CD4-positive, alpha-beta memory T cell (primary cell): ENCODE measurements at places on chromosomes 2 and 18. TPM values are rescaled to one million over a fixed set of nuclear protein-coding genes. Genes with fewer than 3 reads are reported as not detected.

Gene CELF4
- total RNA-seq, result not detected

DNA sequence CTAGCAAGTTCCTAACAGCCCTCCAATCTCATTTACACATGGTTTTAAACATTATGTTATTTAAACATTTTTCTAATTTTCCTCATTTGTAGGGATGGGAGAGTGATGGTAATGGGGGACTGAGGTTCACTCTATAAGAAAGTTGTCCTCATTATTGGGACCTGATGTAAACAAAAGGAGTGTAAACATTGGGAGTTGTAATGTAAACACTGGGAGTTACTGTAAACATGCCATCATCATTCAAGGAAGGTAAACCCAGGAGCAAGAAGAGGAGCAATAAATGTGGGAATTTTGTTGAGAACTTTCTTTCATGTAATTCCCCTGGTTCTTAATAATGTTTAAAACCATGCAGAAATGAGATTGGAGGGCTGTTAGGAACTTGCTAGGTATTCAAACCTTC, 17.8 kb downstream of the RFTN2 start:
- H3K4me1 ChIP-seq, result no peaks in the 10 kb centered on the region
- H3K36me3 ChIP-seq, result no peaks in the 10 kb centered on the region
- no peak overlapping the region for H3K27ac ChIP-seq
- no peaks in the 10 kb centered on the region for H3K27me3 ChIP-seq
- DNase-seq, result no peak

- no peak overlapping the region for H3K4me3 ChIP-seq
- no peaks in the 10 kb centered on the region for H3K36me3 ChIP-seq
- DNase-seq, result no peak
- H3K4me1 ChIP-seq, result no peaks in the 10 kb centered on the region
- no peak overlapping the region for H3K27ac ChIP-seq
- no peaks in the 10 kb centered on the region for H3K27me3 ChIP-seq
These were observed 19.6 kb downstream of the TMEM17 start for GRCh38 chr2:62486439-62486765.

DNA sequence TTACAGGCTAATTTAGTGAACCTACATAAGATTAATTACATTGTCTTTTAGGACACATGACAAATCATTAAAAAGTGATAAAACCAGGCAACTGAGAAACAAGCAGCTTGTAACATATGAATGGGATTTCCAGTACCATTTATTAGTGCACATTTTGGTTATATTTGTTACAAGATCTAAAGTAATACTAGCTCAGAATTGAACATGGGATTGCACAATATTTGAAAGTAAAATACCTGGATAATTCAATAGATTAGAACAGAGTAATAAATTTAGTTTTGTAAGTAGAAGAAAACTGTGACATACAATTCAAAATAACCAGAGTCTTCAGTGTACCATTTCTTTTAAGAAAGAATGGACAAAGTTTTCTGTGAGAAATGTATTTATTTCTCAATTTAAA, 1400.7 kb upstream of the ACVR2A start:
- H3K4me1 ChIP-seq, result no peaks in the 10 kb centered on the region
- no peak overlapping the region for H3K4me3 ChIP-seq
- no peak for DNase-seq
- no peaks in the 10 kb centered on the region for H3K36me3 ChIP-seq
- no peaks in the 10 kb centered on the region for H3K27me3 ChIP-seq
- H3K27ac ChIP-seq, result no peak overlapping the region

GRCh38 chr2:88591698-88592097, 35.6 kb downstream of the EIF2AK3 start:
- peaks cover 14% of the 10 kb centered on the region for H3K36me3 ChIP-seq
- H3K27me3 ChIP-seq, result no peaks in the 10 kb centered on the region
- no peak overlapping the region for H3K4me3 ChIP-seq
- H3K4me1 ChIP-seq, result no peaks in the 10 kb centered on the region
- no peak overlapping the region for H3K27ac ChIP-seq
- DNase-seq, result no peak

DNA sequence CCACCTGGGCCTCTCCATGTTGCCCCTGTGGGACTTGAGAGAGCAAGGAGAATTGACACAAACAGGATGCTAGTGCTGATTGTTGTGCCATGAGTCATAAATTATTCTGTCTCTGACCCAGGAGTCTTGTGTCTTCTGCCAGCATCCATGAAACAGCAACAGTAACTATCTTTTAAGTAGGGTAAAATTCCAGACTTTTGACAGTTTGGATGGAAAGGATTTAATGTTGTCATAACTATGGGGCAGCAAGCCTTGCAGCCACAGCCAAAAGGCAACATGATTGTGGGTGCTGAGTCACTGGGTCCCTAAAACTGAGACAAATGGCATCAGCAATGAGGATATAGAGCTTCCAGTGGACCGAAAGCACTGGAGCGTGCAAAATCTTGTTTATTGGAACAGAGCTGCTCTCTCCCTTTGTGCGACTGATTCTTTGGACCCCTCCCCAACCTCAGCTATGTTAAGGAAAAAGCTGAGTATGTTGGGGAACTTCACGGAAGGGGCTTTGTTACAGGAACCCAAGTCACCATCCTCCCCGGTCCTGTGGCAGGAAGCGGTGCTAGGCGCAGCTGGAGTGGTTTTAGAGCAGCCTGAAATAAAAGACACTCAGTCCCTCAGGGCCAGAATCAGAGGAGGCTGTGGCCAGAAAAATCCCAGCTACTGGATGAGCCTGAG, 9.6 kb upstream of the ITPRIPL1 start:
- no peaks in the 10 kb centered on the region for H3K27me3 ChIP-seq
- no peak for DNase-seq
- H3K36me3 ChIP-seq, result no peaks in the 10 kb centered on the region
- no peak overlapping the region for H3K4me3 ChIP-seq
- peak overlapping the region; percentile 45 for H3K27ac ChIP-seq

DNA sequence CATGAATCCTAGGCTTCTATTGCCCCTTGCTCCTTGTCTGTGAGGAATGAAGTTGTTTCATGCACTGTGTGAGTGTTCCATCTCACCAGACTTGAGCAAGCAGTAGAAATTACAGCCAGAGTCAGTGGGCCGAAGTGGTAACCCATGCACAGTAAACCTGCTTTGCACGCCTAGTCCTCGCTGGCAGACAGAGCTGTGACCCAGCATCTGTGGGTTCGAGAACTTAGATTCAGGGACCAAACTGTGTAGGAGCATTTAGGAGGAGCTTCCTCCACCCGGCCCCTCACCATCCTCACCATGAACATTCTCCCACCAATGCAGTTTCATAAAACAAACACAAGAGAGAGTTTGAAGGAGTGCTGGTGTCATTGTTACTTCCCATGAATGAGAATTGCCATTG, 21.6 kb upstream of the TEX51 start:
- no peak for DNase-seq
- H3K36me3 ChIP-seq, result no peaks in the 10 kb centered on the region
- no peaks in the 10 kb centered on the region for H3K4me1 ChIP-seq
- no peak overlapping the region for H3K4me3 ChIP-seq

DNA sequence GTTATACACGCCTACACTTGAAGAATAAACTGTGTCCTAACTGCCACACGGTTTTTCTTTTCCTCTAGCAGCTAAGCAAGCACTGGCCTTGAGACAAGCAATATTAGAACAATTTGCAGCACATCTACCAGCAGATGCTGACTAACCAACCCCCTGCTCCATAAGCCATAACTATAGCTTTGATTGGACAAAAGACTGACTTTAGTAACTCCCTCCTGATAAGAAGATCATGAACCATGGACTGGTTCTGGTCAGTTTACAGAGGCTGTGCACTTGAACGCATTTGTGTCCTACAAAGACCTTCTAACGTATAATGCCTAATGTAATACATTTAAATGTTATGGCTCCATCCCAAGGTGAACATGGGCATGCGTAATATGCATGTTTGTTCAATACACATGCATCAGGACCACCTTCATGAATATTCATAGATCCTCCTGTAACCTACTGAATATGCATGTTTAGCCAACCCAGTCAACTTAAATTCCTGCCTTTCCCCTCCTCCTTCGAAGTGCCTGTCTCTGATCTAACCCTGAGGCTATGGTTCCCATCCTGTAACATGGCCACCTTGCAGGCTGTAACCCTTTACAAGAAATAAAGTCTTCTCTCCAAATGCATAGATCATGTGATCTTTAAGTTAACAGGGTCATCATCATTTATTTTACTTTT, 26.5 kb downstream of the SLC4A5 start:
- H3K4me1 ChIP-seq, result no peaks in the 10 kb centered on the region
- DNase-seq, result no peak
- no peaks in the 10 kb centered on the region for H3K27me3 ChIP-seq
- no peak overlapping the region for H3K4me3 ChIP-seq

DNA sequence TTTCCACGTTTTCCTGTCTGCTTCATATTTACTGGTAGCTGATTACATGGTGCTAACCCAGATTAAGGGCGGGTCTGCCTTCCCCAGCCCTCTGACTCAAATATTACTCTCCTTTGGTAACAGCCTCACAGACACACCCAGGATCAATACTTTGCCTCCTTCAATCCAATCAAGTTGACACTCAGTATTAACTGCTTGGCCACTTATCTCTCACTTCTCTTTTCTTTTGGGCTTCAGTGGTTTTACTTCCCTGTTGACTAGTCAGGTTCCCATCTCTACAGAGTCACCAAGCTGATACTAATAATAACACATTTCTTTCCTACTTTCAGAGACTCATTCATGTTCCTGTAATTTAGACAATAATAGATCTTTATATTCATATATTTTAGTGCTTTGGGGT, 302.2 kb upstream of the MAP2 start:
- H3K36me3 ChIP-seq, result no peaks in the 10 kb centered on the region
- H3K27ac ChIP-seq, result no peak overlapping the region
- H3K4me3 ChIP-seq, result no peak overlapping the region
- no peak for DNase-seq

- no peak for DNase-seq
- no peaks in the 10 kb centered on the region for H3K36me3 ChIP-seq
- peaks cover 22% of the 10 kb centered on the region for H3K4me1 ChIP-seq
- H3K27me3 ChIP-seq, result peaks cover 6% of the 10 kb centered on the region
- peak overlapping the region; percentile 49 for H3K4me3 ChIP-seq
These were observed 721 bp upstream of the EHD3 start for GRCh38 chr2:31233231-31233630.

- H3K27ac ChIP-seq, result no peak overlapping the region
- no peaks in the 10 kb centered on the region for H3K36me3 ChIP-seq
- H3K4me1 ChIP-seq, result no peaks in the 10 kb centered on the region
- no peak overlapping the region for H3K4me3 ChIP-seq
- DNase-seq, result no peak
These were observed 7.2 kb upstream of the SFXN5 start for GRCh38 chr2:73078457-73079411.

GRCh38 chr2:222242532-222242931, 56.3 kb downstream of the PAX3 start:
- no peak overlapping the region for H3K27ac ChIP-seq
- H3K4me3 ChIP-seq, result no peak overlapping the region
- no peaks in the 10 kb centered on the region for H3K4me1 ChIP-seq
- H3K27me3 ChIP-seq, result peaks cover 9% of the 10 kb centered on the region

- DNase-seq, result no peak
- no peaks in the 10 kb centered on the region for H3K27me3 ChIP-seq
- H3K4me3 ChIP-seq, result no peak overlapping the region
- H3K4me1 ChIP-seq, result no peaks in the 10 kb centered on the region
- no peak overlapping the region for H3K27ac ChIP-seq
- no peaks in the 10 kb centered on the region for H3K36me3 ChIP-seq
These were observed 292.9 kb downstream of the XIRP2 start for GRCh38 chr2:167181134-167181533.

Gene CRYGD
- not detected for total RNA-seq

DNA sequence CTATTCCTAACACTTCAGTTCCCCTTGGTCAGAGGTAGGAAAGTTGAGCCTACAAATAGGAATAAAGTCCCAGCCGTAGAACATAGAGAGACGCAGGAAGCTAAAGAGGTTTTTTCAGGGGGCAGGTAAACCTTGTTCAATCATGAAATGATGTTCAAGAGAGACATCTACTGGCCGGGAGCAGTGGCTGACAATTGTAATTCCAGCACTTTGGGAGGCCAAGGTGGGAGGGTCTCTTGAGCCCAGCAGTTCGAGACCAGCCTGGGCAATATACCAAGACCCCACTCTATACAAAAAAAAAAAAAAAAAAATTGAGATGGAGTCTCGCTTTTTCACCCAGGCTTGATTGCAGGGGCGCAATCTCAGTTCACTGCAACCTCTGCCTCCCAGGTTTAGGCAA, 66.7 kb upstream of the DNAJC10 start:
- no peaks in the 10 kb centered on the region for H3K4me1 ChIP-seq
- H3K36me3 ChIP-seq, result no peaks in the 10 kb centered on the region
- H3K4me3 ChIP-seq, result no peak overlapping the region
- no peak for DNase-seq

DNA sequence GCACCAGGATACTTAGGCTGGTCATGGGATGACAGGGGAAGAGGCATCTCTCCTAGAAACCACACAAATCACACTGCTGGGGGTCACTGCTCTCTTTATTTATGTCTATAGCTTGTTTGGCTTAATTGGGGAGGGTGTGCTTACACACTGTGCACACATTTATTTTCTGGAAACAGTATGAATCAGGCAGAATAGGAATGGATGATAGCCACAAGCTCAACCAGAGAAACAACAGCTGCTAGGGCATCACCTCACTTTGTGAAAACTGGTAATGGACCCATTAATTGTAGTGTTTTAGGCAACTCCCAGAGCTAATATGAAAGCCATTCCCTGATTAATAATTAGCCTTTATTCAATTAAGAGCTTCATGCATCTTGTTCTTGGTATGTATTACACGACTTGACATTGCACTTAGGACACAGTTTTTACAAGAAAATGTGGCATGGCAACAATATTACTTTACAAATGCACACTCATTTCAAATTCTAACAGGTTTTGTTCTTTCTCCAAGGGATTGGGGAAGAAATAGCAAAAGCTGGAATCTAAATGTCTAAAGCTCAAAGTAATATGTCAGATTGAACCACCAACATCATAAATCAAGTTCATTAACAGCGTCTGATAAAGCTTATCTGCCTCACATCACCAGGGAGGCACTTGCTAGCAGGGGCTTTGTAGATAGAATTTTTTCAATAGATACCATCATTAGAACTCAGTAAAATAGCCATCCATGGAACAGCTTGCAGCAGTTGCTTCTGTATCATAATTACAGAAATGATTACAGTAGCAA, 361.9 kb upstream of the FSHR start:
- no peak overlapping the region for H3K4me3 ChIP-seq

Gene PHOSPHO2
- total RNA-seq, result 7.4 TPM

DNA sequence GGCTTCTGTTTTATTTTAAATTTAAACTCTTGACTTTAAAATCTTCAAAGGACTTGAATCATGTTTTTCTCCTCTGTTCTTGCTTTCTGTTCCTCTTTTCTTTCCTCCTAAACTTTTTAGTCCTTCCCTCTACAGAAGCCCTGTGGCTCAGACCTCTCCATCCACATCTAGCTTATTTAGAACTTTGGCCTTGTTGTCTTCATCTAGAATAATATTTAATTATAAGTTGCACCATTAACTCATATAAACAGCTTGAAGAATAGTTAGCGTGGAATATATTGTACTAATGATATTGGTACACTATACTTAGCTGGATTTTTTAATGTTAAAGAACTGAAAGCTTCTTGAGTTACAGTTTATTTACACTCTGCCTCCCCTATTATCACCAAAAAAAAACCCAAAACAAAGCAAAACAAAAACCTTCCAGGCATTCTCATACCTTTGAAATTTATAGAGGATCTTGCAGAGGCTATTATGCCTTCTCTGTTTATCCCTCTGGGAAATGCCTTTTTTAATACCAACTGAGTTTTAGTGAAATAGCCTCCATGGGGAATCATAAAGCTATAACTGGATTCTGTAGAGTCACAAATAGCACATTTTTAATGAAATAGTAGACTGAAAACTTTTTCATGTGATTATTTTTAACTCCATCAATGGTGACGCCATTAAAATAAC, 9.2 kb upstream of the CCDC141 start:
- no peaks in the 10 kb centered on the region for H3K4me1 ChIP-seq
- DNase-seq, result no peak
- no peak overlapping the region for H3K27ac ChIP-seq
- no peaks in the 10 kb centered on the region for H3K27me3 ChIP-seq
- no peaks in the 10 kb centered on the region for H3K36me3 ChIP-seq

Gene HOXD8
- not detected for total RNA-seq
